ENCODE measurements at places on chromosomes 2 and 18.

GRCh38 chr18:24968238-24968775, 383.7 kb downstream of the ZNF521 start:
- no peak for DNase-seq

GRCh38 chr2:199734651-199735050, 116.3 kb downstream of the FTCDNL1 start:
- no peak for DNase-seq

GRCh38 chr2:25161055-25161781, 7.2 kb downstream of the POMC start:
- DNase-seq, result no peak

DNA sequence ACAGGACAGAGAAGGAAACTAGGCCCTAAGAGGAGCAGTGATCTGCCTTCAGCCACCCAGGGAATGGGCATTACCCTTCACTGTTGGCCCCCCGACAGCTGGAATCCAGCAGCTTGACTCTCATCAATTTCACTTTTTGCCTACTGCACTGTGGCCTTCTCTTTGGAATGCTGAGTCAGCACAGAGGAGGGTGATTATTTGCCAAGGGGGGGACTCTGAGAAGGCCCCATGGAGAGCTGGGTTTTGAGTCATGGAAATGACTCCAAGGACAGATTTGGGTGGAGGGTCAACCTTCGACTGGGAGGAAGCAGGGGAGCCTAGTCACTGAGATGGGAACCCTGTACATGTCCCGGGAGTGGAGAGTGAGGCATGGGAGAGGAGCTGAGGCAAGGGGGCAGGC, 38.1 kb upstream of the NTSR2 start:
- DNase-seq, result no peak

DNA sequence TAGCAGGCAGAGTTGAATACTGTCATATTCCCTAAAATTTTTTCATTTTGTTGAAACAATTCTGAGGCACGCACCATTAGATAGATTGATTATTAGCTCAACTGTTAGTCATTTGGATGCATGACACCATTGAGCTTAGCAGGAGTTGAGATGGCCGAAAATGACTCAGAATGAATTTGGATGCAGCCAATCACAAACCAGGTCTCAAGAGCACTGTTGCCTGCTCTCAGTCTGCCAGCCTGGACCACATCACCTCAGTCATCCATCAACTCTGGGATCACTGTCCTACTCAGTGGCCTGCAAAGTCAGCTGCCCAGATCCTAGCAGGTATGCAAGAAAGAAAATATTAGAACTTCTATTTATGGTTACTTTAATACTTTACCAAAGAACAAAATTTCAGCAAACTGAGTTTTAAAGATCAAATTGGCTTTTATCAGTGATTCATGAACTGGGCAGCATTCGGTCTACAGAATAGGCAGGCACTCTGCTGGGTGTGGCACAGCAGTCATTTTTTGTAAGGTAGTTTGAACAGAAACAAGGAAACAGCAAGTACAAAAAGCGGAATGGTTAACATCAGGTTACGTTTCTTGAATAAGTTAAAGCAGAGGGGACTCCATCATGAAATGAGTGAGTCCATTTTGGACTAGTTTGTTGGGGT, 152.7 kb upstream of the ARHGAP28 start:
- DNase-seq, result no peak

GRCh38 chr2:26630669-26631360, 10.4 kb downstream of the CIB4 start:
- DNase-seq, result no peak

GRCh38 chr2:1825046-1825445, 80.7 kb upstream of the PXDN start:
- DNase-seq, result no peak

DNA sequence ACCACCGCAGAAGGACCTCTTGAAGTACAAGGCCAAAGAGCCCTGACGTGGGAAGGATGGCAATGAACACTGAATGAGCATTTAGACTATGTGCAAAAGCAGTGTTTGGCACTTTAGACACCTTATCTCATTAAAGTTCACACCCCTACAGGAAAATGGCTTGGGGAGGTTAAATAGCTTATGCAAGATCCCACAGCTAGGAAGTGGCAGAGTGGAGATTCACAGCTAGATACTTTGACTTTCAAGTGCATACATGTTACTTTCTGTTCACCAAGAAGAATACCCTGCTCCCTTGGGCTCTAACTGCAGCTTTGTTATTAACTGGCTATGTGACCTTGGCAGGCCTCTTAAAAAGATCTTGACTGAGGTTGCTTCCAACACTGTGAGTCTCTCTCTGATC, 58.2 kb downstream of the ICOS start:
- DNase-seq, result no peak

GRCh38 chr2:200428961-200429665, 80.8 kb downstream of the KCTD18 start:
- DNase-seq, result no peak

DNA sequence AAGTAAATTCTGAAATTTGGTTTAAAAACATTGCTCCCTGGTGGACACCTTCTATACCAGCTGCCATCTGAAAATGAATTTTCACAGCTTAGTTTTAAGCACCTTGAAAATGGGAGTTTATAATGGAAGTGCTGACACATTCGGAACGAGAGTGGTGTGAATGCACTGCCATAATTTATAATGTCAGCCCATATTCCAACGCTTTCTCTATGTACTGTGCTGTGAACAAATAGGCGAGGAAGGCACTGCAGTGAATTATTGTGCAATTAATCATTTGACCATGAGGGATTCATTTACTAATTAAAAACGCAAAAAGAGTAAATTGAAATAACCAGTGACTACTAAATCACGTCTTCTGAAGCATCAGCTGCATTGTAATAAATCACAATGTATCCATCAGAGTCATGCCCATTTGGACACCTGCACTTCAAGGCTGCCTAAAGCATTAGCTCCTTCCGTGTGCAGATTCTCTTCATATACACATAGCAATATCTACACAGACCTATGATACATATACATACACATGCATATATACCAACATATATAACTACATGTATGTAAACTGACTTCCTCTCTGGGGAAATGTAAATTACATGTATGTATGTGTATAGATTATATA, 699.8 kb downstream of the GALR1 start:
- no peak for DNase-seq

GRCh38 chr2:172673056-172673683, 62.5 kb upstream of the RAPGEF4 start:
- DNase-seq, result no peak

- DNase-seq, result no peak
Observed at GRCh38 chr2:23656597-23656973, 270.3 kb downstream of the ATAD2B start.

GRCh38 chr2:103859238-103859637, 994.7 kb upstream of the POU3F3 start:
- no peak for DNase-seq

GRCh38 chr2:135985826-135986393, 484 bp upstream of the DARS1 start:
- DNase-seq, result peak; percentile 44

DNA sequence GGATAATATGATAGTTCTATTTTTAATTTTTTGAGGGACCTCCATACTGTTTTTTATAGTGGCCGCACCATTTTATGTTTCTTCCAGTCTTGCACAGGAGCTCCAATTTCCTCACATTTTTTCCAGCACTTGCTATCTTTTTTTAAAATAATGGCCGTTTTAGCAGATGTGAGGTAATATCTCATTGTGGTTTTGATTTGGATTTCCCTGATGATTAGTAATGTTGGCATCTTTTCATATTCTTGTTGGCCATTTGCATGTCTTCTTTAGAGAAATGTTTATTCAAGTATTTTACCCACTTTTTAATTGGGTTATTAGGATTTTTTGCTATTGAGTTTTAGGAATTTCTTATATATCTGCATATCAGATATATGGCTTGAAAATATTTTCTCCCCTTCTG, 29.9 kb upstream of the NAPG start:
- no peak for DNase-seq

- DNase-seq, result no peak
Observed at GRCh38 chr2:26352892-26353291, 6.3 kb upstream of the ADGRF3 start.

- DNase-seq, result no peak
Observed at GRCh38 chr2:206379886-206380285, 63.4 kb upstream of the ADAM23 start.

GRCh38 chr2:66571918-66572317, 137.0 kb downstream of the MEIS1 start:
- no peak for DNase-seq

DNA sequence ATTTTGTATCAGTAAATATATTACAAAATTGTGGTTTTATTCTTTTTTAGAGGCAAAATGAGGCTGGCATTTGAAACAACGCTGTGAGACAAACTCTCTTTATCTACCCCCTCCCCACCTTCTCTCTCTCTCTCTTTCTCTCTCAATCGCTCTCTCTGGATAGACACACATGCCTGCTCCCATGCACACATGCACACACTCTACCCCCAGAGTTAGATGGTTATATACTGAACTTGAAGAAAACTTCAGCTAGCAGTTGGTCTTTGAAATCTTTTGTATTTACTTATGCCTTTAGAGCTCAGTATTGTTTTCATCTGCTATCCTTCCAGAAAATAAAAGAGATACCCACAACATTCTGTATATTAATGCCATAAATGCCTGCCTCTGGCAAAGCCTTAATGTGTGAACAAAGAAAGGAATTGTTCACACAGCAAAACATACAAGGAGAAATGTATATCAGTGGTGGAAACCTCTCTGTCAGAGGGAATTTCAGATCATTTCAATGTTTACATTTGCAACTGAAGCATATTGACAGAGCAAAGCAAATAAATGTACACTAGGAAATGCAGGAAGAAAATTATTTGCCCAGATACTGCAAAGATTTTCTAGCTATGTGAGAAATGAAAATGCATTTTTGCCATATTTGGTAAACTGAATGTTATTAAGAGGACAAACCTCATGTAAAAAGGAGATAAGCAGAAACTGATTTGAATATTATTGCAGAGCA, 217.0 kb upstream of the UBE2E3 start:
- DNase-seq, result no peak

DNA sequence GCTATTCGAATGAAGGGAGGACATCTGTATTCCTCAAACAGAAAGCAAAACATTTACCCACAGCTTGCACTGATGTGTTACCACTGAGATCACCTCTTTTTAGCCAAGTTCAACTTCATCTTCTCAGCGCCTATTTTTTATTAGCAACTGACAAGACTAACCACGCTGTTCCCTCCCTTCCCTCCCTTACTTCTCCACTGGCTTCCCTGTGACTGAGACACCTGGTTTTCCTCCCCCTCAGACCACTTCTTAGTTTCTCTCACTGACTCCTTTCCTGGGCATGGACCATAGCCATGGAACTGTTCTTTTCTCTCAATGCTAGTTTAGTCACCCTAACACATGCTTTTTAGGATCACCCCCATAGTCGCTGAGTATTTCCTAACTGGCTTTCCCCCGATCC, 3.3 kb downstream of the L3MBTL4 start:
- no peak for DNase-seq

DNA sequence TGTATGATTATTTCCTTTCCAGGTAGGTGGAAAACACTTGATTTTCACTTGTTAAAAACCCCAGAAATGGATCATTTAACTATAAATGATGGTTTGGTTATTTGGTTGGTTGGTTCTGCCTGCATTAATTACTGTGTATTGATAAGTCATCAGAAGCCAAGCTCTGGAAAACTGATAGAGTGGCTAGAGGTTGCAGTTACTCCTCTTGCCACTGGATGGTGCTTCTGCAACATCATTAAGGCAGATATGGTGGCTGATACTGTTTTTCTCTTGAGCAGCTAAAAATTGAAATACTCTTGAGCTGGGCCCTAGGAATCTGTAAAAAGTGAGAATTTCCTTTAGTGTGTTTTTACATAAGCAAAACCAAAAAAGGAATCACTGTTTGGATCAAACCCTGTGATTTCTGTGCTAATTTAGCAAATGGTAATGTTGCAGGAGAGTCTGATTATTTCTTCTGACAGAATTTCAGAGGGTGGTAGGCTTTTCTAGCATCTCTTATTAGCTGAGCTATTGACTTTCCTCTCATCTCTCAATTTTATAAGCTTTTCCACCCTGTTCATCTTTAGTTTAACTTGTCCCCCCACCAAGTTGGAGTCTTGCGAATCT, 54.3 kb downstream of the RAB10 start:
- no peak for DNase-seq

DNA sequence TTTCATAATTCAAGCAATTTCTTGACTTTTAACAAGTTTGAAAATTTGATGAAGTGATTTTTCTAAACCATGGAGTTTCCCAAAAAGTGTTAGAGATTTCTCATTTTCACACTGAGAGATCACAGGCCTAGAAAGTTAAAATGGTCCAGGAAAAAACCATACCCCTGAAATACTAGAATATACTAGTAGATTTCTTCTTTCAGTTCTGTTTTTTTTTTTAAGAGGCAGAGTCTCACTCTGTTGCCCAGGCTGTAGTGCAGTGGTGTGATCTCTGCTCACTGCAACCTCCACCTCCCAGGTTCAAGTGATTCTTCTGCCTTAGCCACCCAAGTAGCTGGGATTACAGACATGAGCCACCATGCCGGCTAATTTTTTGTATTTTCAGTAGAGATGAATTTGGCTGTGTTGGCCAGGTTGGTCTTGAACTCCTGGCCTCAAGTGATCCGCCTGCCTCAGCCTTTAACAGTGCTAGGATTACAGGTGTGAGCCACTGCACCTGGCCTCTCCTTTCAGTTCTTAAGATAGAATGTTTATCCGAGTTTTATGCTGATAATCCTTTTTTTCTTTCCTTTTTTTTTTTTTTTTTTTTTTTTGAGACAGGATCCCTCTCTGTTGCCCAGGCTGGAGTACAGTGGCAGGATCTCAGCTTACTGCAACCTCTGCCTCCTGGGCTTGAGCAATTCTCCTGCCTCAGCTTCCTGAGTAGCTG, 14.4 kb downstream of the MTHFD2 start:
- no peak for DNase-seq

DNA sequence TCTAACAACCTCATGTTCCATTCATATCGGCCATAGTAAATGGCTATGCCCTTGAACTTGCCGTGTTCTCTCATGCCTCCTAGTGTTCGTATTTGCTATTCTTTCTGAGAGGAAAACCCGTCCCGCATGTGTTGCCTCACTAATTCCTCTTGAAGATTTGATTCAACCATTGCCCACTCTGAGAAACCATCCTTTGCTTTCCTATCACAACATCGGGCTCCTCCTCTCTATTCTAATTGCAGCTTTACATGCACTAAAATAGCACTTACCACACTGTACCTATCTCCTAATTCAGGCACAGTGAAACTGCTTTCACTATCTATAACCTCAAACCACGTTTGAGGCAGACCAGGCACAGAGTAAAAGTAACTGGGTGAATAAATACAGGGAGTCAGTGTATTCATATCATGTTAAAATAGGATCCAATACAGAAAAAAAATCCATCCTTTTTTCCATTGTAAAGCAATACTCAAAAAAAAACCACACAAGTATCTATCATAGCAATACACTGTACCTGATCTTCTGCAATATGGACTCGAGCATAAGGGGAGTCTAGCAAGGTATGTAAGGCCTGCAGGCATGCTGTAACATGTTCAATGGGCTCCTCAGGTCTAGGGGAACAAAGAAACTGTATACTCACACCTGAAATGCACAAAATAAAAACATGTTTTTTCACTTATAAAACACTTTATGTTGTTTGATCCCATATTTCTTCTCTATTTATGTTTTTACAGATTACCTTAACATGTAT, 39.0 kb upstream of the STRN start:
- DNase-seq, result no peak

- no peak for DNase-seq
Observed at GRCh38 chr18:30622104-30622503, 420.4 kb downstream of the DSC3 start.

All from SIG-M5 (cell line).